ENCODE measurements at places on chromosomes 1 and 21. TPM values are rescaled to one million over a fixed set of nuclear protein-coding genes. Genes with fewer than 3 reads are reported as not detected.

Gene CCDC181
- polyA plus RNA-seq = 4.4 TPM

Gene SLC37A1
- polyA plus RNA-seq = 11.6 TPM

Gene STYXL2
- 0.51 TPM for polyA plus RNA-seq

Gene PPT1
- polyA plus RNA-seq = 94.4 TPM

Gene TPTE
- not detected for polyA plus RNA-seq

Gene PIGR
- 0.18 TPM for polyA plus RNA-seq

Gene LELP1
- polyA plus RNA-seq = not detected

Gene KCND3
- 0.40 TPM for polyA plus RNA-seq

Gene URB2
- polyA plus RNA-seq = 6.6 TPM

Gene S100A3
- 0.66 TPM for polyA plus RNA-seq

Gene CFAP45
- polyA plus RNA-seq = 1.8 TPM

Gene CCDC27
- 0.12 TPM for polyA plus RNA-seq

Gene NPHS2
- not detected for polyA plus RNA-seq

Gene SH2D1B
- 1.1 TPM for polyA plus RNA-seq

Gene CR1L
- polyA plus RNA-seq = 0.44 TPM

Gene CASQ2
- 1.9 TPM for polyA plus RNA-seq

Gene FTCD
- 1.9 TPM for polyA plus RNA-seq

Gene OR2L13
- polyA plus RNA-seq = not detected

Gene ECM1
- 3.4 TPM for polyA plus RNA-seq

Gene CELA2B
- polyA plus RNA-seq = 0.77 TPM

Gene TSPAN2
- 8.4 TPM for polyA plus RNA-seq

Gene UCK2
- 18.8 TPM for polyA plus RNA-seq

Gene VCAM1
- polyA plus RNA-seq = 67.3 TPM

Gene DESI2
- polyA plus RNA-seq = 71.0 TPM

Gene KIF21B
- polyA plus RNA-seq = 7.6 TPM

Gene DDR2
- polyA plus RNA-seq = 33.1 TPM

Gene KDM1A
- polyA plus RNA-seq = 110 TPM

Gene CIART
- 8.7 TPM for polyA plus RNA-seq

Gene AADACL4
- polyA plus RNA-seq = not detected

Gene SAMD11
- 32.9 TPM for polyA plus RNA-seq

Gene CFHR5
- polyA plus RNA-seq = not detected

Gene CFHR2
- polyA plus RNA-seq = not detected

Gene OR6K6
- polyA plus RNA-seq = not detected

Gene PCP4
- polyA plus RNA-seq = 10.3 TPM

Gene GABPA
- polyA plus RNA-seq = 45.4 TPM

Gene PDC
- polyA plus RNA-seq = 0.31 TPM

Gene SMPDL3B
- polyA plus RNA-seq = 10.9 TPM

Gene CFHR3
- 0.67 TPM for polyA plus RNA-seq

Gene KANK4
- 10.9 TPM for polyA plus RNA-seq

Gene AIRE
- 0.06 TPM for polyA plus RNA-seq

Gene RAB42
- polyA plus RNA-seq = 7.2 TPM

Gene WNT9A
- 2.4 TPM for polyA plus RNA-seq

Gene EXTL1
- polyA plus RNA-seq = 0.49 TPM

Gene FAM167B
- 7.2 TPM for polyA plus RNA-seq

Gene KCNJ10
- polyA plus RNA-seq = 0.13 TPM

Gene HMGCS2
- 2.8 TPM for polyA plus RNA-seq

Gene RGS8
- polyA plus RNA-seq = not detected

Gene UMODL1
- 0.34 TPM for polyA plus RNA-seq

Gene MAPKAPK2
- polyA plus RNA-seq = 53.6 TPM

Gene LIN28A
- 0.08 TPM for polyA plus RNA-seq

Gene LHX8
- polyA plus RNA-seq = not detected

Gene ABCD3
- 46.4 TPM for polyA plus RNA-seq

Gene SLAMF1
- not detected for polyA plus RNA-seq

Gene TGFB2
- polyA plus RNA-seq = 132 TPM

Gene SPOCD1
- 0.29 TPM for polyA plus RNA-seq

Gene HMCN1
- polyA plus RNA-seq = 28.1 TPM

Gene IQGAP3
- polyA plus RNA-seq = 26.3 TPM

Data from right lung (tissue), 10 donors.